Tibial nerve (tissue), 4 donors: ENCODE measurements at places on chromosomes 1 and 21. TPM values are rescaled to one million over a fixed set of nuclear protein-coding genes. Genes with fewer than 3 reads are reported as not detected.

Gene LRRN2
- total RNA-seq = 22.9 TPM

Gene DENND2D
- 9.0 TPM for total RNA-seq

Gene B3GALT2
- total RNA-seq = 3.9 TPM

Gene KCNA3
- 3.9 TPM for total RNA-seq

Gene RRP15
- 7.9 TPM for total RNA-seq

Gene TTC22
- total RNA-seq = not detected

Gene SLC6A17
- total RNA-seq = not detected

Gene SFN
- not detected for total RNA-seq

Gene SMPDL3B
- total RNA-seq = not detected

Gene ITSN1
- total RNA-seq = 208 TPM

Gene SYT14
- 1.9 TPM for total RNA-seq

Gene RBP7
- 25.7 TPM for total RNA-seq

Gene ETV3L
- total RNA-seq = not detected

Gene LGALS8
- 62.0 TPM for total RNA-seq

Gene AGMAT
- total RNA-seq = not detected

Gene BARHL2
- not detected for total RNA-seq

Gene ANKRD34A
- 0.39 TPM for total RNA-seq

Gene GNAT2
- total RNA-seq = not detected

Gene TCHH
- total RNA-seq = under 0.01 TPM

Gene S100A7A
- not detected for total RNA-seq

Gene LRRC53
- not detected for total RNA-seq

Gene CD1B
- not detected for total RNA-seq

Gene FAM72B
- total RNA-seq = 1.2 TPM

Gene TNFRSF4
- total RNA-seq = 1.0 TPM

Gene AGBL4
- total RNA-seq = 0.44 TPM

Gene FMN2
- total RNA-seq = 24.5 TPM

Gene ANGPTL1
- total RNA-seq = 25.2 TPM

Gene LCE1F
- total RNA-seq = not detected
